Activated naive CD4-positive, alpha-beta T cell treated with Interleukin-2 at 50 U/mL for 16 hours (primary cell): ENCODE measurements at places on chromosomes 16 and 17.
A peak's percentile ranks its signal among the peaks of the same experiment; 100 is the strongest.

DNA sequence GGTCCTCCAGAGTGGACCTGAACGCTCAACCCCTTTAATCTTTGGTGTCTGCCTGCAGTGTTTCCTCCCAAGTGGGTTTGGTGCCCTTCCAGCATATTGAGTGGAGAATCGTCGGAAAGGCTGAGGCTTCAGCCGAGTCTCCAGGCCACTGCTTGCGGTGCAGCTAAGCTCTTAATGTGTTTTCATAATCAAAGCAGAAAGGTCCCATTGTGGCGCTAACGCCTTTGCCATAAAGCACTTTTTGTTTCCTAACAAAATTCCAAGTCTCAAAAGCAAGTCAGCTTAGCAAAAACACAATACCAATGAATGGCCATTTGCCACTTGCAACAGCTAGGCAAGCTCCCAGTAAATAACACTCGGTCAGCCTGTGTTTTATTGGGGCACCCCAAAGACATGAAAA is 57.6 kb downstream of the KSR1 start:
- no peak for DNase-seq

DNA sequence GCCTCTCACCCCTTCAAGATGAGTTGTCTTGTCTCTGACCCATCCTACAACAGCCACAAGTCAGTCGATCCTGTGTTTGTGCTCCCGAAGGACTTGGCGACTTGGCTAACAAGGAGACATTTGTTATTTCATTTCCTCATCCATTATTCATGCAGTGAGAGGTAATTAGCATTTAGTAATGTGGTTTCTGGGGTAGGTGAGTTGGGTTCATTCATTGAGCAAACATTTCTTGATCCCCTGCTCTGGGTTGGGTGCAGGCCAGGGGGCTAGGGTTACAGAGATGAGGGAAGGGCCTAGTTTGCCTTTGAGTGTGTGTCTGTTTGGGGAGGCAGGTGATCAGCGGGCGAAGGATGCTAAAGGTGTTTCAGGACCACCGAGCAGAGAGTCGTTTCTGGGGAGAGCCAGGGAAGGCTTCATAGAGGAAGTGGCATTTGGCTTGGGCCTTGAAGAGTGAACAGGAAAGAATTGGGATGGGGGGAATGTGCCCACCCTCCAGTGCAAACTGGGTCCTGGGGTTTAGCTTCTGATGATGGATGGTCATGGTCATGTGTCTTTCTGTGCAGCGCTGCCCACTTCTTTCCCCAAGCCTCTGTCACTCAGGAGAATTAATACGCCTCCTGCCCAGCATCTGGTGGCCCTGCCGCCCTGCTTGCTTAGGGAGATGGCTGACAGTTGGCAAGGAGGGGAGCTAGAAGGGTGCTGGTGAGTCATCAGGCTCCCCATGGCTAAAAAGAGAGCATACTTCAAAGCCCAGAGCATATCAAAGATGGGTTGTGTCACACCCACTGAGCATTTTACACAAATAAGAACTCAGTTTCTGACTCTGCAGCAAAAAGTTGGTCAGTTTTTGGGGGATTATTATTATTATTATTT is 38.5 kb downstream of the MSI2 start:
- DNase-seq: peak; percentile 14

- no peak for DNase-seq
Observed at GRCh38 chr16:66298006-66298405, 68.5 kb upstream of the CDH5 start.

GRCh38 chr16:85839681-85840240 is 40.3 kb downstream of the COX4I1 start:
- no peak for DNase-seq

DNA sequence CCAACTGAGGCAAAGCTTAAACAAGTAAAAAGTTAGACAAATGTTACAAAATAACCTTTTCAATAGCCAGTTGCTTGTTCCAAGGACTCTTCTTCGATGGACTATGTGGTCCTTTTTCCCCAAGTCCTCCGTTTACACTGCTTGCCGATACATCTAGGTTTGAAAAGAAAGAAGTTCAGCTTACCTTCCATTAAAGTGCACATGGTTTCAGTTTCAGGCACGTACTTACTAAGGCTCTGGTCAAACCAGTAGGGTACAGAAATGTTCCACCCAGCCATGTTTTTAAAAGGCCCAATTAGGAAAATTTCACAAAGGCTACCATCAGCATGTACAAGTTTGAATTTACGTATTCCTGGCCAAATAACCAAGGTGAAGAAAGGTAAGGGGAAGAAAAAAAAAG is 2.1 kb downstream of the SRSF2 start:
- DNase-seq: no peak

DNA sequence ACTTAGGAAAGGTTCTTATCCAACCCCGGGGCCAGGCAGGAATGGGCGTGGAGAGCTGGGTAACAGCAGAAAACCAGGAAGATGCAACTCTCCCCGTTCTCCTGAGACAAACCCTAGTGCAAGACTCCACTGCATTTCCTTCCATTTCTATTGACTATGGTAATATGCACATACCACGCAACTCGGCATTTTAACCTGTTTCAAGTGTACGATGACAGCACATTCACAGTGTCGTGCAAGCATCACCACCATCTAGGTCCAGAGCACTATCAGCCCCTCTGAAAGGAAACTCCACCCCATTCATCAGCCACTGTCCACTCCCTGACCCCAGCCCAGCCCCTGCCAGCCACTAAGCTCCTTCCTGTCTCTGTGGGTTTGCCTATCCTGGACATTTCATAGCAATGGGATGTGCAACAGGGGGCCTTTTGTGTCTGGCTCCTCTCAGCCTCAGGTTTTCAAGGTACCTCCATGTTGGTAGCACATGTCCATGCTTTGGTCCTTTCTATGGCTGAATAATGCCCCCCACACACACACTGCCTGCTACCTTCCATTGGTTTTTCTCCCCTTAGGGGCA is 441.9 kb downstream of the SOX9 start:
- DNase-seq: no peak

DNA sequence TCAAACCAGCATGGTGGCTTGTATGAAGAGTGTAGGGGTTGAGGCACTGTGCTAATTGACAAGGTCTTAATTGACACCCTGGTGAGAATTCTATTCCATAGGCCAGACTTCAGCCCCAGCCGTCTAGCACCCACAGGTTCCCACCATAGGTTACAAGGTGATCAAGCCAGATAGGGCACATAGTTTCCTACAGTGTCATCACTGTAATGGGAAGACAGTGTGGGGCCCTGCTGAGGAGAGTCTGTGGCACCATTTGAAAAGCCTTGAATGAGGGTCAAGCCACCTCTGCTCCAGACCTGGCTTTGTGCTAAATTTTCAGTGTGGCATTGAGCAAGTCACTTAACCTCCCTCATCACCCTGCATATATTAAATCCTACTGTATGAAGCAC is 36.2 kb downstream of the YPEL2 start:
- no peak for DNase-seq
